ENCODE measurements at places on chromosomes 2 and 18. TPM values are rescaled to one million over a fixed set of nuclear protein-coding genes. Genes with fewer than 3 reads are reported as not detected.
A peak's percentile ranks its signal among the peaks of the same experiment; 100 is the strongest.

DNA sequence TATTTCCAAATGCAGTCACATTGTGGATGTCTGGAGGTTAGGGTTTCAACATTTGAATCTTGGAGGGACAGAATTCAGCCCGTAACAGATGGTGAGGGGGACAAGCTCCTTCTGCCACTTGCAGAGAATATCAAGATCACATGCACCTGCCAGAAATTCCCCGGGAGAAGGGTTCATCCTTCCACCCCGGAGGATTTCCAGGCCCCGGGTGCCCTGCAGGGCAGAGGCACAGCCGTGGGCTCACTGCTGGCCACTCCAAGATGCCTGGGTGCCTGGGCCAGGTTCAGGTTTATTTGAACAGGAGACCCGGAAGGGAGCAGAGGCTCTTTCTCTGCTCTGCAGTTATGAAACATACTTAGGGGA, 38.2 kb upstream of the MGAT4A start:
- H3K36me3 ChIP-seq = peaks cover 3% of the 10 kb centered on the region
- H3K4me3 ChIP-seq = peak overlapping the region; percentile 36
- H3K27me3 ChIP-seq = no peaks in the 10 kb centered on the region
- H3K4me1 ChIP-seq = peaks cover 80% of the 10 kb centered on the region
- H3K27ac ChIP-seq = peak overlapping the region; percentile 84

GRCh38 chr2:2839782-2840531, 508.9 kb upstream of the MYT1L start:
- H3K27ac ChIP-seq = no peak overlapping the region
- no peak for DNase-seq
- no peaks in the 10 kb centered on the region for H3K4me1 ChIP-seq
- H3K27me3 ChIP-seq = no peaks in the 10 kb centered on the region
- no peaks in the 10 kb centered on the region for H3K36me3 ChIP-seq

- no peaks in the 10 kb centered on the region for H3K36me3 ChIP-seq
- H3K4me3 ChIP-seq = no peak overlapping the region
- H3K27ac ChIP-seq = no peak overlapping the region
- DNase-seq = no peak
Measured at GRCh38 chr2:81714817-81715216, 1410.3 kb upstream of the LRRTM1 start.

GRCh38 chr18:36352384-36352783, 54.9 kb downstream of the FHOD3 start:
- H3K36me3 ChIP-seq = no peaks in the 10 kb centered on the region
- no peak for DNase-seq
- peaks cover 20% of the 10 kb centered on the region for H3K27me3 ChIP-seq
- H3K4me3 ChIP-seq = no peak overlapping the region

GRCh38 chr2:190766595-190766994, 114.0 kb upstream of the GLS start:
- H3K4me1 ChIP-seq = peaks cover 51% of the 10 kb centered on the region
- DNase-seq = no peak
- H3K4me3 ChIP-seq = no peak overlapping the region
- H3K27ac ChIP-seq = no peak overlapping the region
- no peaks in the 10 kb centered on the region for H3K27me3 ChIP-seq

DNA sequence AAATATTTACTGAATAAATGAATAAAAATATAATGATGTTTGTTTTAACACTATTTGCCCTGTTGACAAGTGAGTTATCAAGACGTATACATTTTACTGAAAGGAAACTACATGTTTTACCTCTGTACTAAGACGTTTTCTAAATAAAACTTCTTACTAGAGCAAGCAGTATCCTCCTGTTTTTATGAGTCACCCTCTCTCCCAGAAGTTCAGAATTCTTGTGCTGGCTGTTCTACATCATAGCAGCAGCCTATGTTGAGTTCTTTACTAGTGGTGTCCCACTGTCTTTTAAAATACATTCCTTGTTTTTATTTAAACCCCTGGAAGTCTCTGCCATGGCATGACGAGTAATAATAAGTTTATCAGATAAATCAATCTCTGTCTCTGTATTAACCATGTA, 297.4 kb downstream of the CALCRL start:
- no peaks in the 10 kb centered on the region for H3K36me3 ChIP-seq
- H3K4me1 ChIP-seq = no peaks in the 10 kb centered on the region
- no peaks in the 10 kb centered on the region for H3K27me3 ChIP-seq
- H3K27ac ChIP-seq = no peak overlapping the region

- no peaks in the 10 kb centered on the region for H3K27me3 ChIP-seq
- H3K36me3 ChIP-seq = no peaks in the 10 kb centered on the region
- H3K4me3 ChIP-seq = no peak overlapping the region
- H3K4me1 ChIP-seq = peaks cover 14% of the 10 kb centered on the region
Measured at GRCh38 chr2:236355911-236356310, 91.7 kb upstream of the ASB18 start.

GRCh38 chr2:69911985-69912563, 2.8 kb upstream of the MXD1 start:
- H3K4me3 ChIP-seq = no peak overlapping the region
- H3K4me1 ChIP-seq = peaks cover 31% of the 10 kb centered on the region
- no peaks in the 10 kb centered on the region for H3K27me3 ChIP-seq
- peaks cover 8% of the 10 kb centered on the region for H3K36me3 ChIP-seq
- H3K27ac ChIP-seq = peak overlapping the region; percentile 23
- DNase-seq = no peak

- no peaks in the 10 kb centered on the region for H3K4me1 ChIP-seq
- no peak overlapping the region for H3K27ac ChIP-seq
- H3K27me3 ChIP-seq = no peaks in the 10 kb centered on the region
- no peak overlapping the region for H3K4me3 ChIP-seq
Measured at GRCh38 chr18:51865538-51865937, 474.5 kb upstream of the DCC start.

- H3K4me1 ChIP-seq = peaks cover 1% of the 10 kb centered on the region
- peaks cover 36% of the 10 kb centered on the region for H3K36me3 ChIP-seq
- DNase-seq = no peak
- no peaks in the 10 kb centered on the region for H3K27me3 ChIP-seq
- H3K4me3 ChIP-seq = no peak overlapping the region
Measured at GRCh38 chr2:172596776-172597175, 40.9 kb downstream of the PDK1 start.

DNA sequence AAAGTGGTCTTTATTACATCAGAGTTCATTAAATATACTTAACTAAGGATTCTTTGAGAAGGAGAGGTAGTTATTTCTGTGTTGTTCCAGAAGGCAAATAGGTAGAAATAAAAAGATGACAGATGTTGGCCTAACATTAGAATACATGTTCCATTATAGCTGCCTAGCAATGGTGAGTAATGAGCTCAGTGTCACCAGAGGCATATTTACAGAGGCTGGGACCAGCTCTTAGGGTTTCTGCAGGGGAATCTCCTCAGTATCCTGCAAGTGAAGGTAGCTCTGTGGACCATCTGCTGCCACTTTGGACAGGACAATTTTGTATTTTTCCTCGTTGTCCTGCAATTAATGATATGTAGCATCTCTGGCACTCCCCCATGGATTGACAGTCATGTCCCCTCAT, 416.0 kb downstream of the THSD7B start:
- H3K36me3 ChIP-seq = no peaks in the 10 kb centered on the region
- H3K4me1 ChIP-seq = no peaks in the 10 kb centered on the region
- no peak overlapping the region for H3K27ac ChIP-seq
- H3K27me3 ChIP-seq = no peaks in the 10 kb centered on the region
- DNase-seq = no peak

- no peaks in the 10 kb centered on the region for H3K4me1 ChIP-seq
- no peaks in the 10 kb centered on the region for H3K36me3 ChIP-seq
- H3K27me3 ChIP-seq = no peaks in the 10 kb centered on the region
- no peak overlapping the region for H3K27ac ChIP-seq
- DNase-seq = no peak
Measured at GRCh38 chr18:27712066-27712465, 464.9 kb downstream of the CDH2 start.

Gene PLGLB2
- 0.64 TPM for total RNA-seq

Measured in activated CD4-positive, alpha-beta memory T cell treated with anti-CD3 and anti-CD28 coated beads for 36 hours (primary cell).